Stimulated activated CD8-positive, alpha-beta memory T cell treated with anti-CD3 and anti-CD28 coated beads, Interleukin-4, amount 100 ng/mL, for 4 hours (primary cell): ENCODE measurements at places on chromosomes 4 and X.

GRCh38 chrX:101220662-101221260 lies 1.2 kb downstream of the DRP2 start:
- no peak for DNase-seq

GRCh38 chr4:78951862-78952472 lies 12.7 kb upstream of the PAQR3 start:
- no peak for DNase-seq

- no peak for DNase-seq
These were observed 38.6 kb upstream of the MSMO1 start for GRCh38 chr4:165288639-165289422.

- no peak for DNase-seq
These were observed 647.0 kb upstream of the PCDH7 start for GRCh38 chr4:30073011-30073710.

GRCh38 chr4:41204400-41204978 lies 9.9 kb downstream of the APBB2 start:
- no peak for DNase-seq

DNA sequence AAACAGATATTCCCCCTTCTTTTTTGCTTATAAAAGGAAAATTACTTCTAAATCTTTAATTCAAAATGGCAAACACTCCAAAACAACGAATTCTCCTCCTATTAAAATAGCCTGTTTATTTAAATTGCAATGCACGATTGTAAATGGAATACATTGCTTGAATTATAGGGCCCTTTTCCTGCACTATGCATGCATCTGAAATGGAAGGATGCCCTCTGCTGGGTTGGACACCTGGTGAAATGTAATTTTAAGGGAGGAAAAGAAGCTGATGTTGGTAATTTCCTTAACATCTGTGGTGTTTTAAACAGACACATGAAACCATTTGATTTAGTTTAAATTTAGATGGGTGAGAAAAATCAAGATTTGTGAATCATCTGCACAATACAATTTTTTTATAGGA lies 72.8 kb downstream of the GRXCR1 start:
- no peak for DNase-seq

- no peak for DNase-seq
These were observed 203.8 kb downstream of the AASDH start for GRCh38 chr4:56183344-56183959.

DNA sequence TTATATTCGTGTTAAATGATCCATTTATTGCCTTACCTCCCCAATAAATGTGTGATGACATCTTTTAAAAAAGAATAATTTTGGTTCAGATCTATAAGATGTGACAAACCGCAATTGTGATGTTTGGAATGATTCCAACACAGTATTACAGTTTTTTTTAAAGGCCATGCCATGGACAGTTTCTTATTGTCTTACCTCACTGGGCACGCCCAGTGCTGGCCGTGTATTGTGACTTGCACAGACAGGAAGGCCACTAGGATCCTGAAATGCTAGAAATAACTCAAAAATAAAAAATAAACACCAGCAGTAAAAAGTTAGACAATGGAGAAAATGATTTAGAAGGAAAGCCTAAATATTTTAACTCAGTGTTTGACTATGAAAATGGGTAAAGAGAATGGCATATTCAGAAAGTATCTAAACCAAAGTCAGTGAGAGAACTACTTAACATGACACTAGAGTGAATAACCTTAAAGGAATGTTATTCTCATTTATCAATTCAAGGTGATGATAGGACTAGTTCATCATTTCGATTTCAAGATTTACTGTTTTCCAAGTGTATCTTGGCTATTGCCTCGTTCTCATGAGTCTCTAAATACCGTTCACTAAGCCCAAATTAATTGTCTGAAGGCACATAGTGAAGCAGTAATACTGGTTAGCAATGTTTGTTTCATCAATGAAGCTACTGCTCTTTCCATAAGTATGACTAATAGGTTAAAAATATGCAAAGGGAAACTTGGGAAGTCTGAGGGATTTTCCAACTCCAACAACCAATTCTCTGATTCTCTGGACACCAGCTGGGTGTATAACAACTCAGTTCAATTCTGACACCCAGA lies 46.1 kb upstream of the VEGFC start:
- DNase-seq = no peak

DNA sequence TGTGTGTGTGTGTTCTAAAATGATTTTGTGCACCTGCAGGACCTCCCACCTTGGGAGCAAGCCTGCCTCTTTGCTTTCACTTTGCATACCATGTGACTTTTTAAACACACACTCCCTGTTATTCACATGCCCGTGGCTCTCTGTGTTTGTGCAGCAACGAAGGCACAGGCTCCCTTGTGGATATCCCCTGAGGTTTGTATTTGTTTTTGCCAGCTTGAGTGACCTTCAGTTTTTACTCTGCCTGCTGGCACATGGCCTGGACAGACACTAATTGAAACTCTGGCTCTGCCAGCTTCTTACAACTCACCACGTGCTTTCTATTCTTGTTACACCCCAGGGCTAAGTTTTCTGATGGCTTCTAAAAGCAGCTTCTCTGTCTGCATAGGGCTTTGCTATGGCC lies 885.8 kb downstream of the SH3BGRL start:
- no peak for DNase-seq

DNA sequence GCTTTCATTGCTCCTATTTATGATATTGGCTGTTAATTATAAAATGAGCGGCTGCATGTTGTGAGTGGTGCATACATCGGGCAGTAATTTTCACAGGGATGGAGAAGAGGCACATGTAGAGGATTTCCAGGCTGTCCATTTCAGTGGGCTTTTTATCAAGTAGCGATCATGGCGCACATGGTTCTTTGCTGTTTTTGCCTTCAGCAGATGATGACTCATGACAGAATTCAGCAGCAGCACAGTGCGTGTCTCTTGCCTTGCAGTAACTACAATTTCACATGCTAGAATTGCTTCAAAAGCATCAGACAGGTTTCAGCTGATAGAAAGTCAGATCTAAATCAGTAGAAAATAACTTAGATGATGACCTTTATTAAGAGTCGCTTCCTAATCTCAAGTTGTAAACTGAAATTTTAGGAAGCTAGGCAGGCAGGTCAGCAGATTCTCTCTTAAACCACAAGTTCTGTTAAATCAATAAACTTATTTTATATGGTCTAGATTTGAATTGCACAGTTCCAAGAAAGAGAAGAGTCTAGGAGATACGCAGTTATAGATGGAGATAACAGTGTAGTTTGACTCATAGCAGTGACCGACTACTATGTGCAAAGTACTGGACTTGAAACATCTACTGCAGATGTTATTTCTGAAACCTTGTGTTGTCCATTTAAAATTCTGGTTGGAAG lies 35.8 kb downstream of the LRP2BP start:
- no peak for DNase-seq

DNA sequence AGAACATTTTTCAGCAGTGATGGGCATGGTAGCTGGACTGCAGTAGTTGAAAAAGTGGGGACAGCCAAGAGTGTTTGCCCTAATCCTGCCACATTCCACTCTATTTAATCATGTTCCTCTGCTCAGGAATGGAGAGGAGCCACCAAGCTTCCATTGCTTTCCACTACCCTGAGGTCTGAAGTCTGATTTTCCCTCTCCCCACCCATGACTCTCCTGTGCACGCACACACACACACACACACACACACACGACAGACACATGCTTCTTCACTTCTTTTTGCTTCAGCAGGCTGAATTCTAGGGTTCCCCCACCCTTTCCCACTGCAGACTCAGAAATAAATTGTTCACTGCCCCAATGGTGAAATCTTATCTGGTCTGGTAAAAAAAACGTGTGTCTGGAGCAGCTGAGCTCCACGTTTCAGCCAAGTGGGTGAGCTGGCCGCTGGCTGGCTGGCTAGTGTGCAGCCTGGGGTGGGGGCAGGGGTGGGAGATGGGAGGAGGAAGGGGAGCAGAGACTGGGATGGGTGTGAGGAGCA lies 142.7 kb upstream of the NALF2 start:
- DNase-seq = no peak
